Uterus (tissue), 4 donors: ENCODE measurements at places on chromosomes 5 and 9. TPM values are rescaled to one million over a fixed set of nuclear protein-coding genes. Genes with fewer than 3 reads are reported as not detected.

SAXO1 gene
- 0.37 TPM for total RNA-seq

ENTREP1 gene
- total RNA-seq, result 12.6 TPM

CD74 gene
- total RNA-seq, result 118 TPM

BTNL8 gene
- total RNA-seq, result not detected

B4GALT7 gene
- total RNA-seq, result 23.2 TPM

- DNase-seq, result no peak
These were observed 23.5 kb downstream of the AFAP1L1 start for GRCh38 chr5:149294872-149295829.

- no peak for DNase-seq
These were observed 177.2 kb downstream of the GOLPH3 start for GRCh38 chr5:31996909-31997308.

DNA sequence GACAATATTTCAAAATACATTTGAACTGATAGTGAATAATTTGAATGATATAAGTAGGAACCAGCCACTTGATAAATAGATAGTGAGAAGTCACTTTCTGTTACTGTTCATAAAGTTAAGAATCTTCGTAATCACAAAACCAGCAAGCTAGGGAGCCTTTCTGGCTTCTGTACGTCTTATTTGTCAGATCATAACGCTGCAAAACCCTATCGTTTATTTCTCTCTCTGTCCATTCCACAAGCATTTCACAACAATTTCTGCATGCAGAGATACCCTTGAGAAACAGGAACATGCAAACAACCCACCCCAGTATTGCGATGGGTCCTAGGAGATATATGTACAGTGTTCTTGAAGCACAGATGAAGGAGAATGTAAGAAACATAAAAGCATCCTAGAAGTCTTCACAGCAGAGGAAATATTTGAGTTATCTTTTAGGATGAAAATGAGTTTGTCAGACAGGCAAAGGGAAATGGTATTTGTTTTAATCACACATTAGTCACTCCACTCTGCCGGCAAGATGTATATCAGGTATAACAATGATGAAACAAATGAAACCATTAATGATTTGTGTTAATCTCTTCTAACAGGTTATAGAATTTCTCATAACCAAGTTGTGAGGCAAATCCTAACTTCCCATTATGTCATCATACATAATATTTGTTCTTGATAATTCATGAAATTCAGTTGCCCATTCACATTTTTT lies 668.7 kb upstream of the FTMT start:
- no peak for DNase-seq

DNA sequence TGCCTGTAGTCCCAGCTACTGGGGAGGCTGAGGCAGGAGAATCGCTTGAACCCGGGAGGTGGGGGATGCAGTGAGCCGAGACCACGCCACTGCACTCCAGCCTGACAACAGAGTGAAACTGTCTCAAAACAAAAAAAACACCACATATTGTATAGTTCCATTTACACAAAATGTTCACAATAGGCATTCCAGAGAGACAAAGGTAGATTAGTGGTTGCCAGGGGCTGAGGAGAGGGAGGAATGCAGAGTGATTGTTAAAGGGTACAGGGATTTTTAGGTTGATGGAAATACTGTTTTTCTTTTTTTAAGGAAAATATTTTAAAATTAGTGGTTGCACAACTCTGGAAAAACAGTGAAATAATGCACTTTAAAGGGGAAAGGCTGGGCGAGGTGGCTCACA lies 19.6 kb downstream of the ETF1 start:
- no peak for DNase-seq
